Nephron progenitor cell (in vitro differentiated cells): ENCODE measurements at places on chromosomes 13 and 19.
A peak's percentile ranks its signal among the peaks of the same experiment; 100 is the strongest.

DNA sequence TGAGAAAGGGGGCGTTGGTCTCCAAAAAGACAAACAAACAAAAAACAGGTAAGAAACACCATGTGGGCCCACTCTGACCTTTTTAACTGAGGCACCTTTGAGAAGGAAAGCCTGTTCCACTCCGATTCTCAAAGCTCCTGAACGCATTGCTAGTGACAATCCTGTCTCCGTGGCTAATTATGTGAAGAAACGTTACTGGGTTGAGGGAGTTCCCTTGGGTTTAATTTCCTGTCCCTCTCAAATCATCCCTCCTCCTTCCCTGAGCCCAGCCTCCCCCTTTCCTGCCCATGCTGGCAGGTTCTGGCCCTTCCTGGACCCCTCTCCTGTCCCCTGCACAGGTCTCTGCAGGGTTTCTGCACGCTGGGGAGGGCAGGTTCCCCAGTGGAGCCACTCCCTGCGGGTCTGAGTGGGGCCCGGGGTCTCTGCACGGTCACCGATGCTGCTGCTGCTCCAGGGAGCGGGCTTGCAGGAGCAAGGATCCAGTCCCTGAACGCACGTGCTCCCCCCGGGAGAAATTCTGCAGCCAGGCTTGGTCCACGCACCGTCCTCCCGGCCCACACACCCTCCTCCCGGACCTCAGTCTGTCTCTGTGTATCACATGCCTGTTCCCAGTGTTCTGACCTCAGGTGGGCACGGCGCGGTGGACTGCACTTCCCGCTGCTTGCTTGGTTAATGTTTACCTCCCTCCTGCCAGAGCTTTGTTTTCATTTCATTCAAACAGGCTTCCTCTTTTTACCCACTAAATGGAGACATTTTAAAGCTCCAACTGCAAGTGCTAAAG, 76.4 kb upstream of the MCF2L start:
- DNase-seq = peak; percentile 38

DNA sequence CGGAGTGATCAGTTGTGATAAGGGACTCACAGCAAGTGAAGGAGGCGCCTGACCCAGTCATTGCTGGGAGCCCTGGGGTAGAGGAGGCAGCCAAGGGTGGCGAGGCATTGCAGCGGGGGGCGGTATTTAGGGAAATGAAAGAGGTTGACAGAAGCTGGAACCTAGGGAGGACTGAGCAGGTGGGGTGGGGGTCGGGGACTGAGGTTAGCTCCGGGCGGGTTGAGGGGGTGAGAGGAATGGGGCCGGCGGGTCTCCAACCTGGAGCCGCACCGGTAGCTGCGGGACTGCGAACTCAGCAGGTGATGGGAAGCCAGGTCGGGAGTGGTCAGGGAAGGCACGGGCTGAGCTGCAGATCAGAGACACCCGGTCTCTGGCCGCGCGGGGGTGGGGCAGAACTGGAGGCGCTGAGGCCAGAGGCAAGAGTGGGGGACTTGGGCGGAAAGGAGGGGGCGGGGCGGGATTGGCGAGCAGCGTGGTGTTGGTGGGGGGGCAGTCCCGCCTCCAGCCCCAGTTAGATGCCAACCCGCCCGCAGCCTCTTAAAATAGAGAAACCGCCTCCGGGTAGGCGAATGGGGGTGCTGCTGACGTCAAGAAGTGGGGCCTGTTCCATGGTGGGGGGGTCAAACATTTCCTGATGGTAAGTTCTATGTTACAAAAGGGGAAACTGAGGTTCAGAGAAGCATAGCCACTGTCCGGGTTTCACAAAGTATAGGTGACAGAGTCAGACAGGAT, 1.5 kb downstream of the MAST3 start:
- peak; percentile 43 for DNase-seq

DNA sequence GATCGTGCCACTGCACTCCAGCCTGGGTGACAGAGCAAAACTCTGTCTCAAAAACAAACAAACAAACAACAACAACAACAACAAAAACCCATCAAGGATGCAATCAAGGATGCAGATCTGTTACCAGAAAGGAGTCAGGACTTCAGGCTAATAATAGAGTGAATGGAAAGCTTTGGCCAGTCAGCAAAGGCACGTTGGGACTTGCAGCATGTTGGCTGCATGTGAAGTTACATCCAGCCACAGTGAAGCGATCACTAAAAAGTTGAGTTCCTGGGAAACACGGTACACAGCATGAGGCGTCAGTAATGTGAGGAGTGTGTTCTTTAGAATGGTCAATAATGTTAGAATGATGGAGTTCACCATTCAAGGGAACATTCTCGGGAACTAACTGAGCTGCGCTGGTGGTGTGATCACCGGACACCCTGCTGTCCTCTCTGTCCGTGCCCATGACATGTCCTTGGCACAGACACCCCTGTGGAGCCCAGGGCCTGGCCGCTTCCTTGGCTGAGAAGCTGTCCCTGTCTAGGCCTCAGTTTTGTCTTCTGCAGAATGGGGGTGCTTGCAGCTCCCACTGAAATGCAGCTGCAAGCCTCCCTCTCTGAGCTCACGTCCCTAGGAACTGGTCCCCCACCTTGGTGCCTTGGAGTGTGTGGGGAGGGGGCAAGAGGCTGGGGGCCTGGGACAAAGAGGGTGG, 2.3 kb upstream of the LGALS7B start:
- DNase-seq = no peak

GRCh38 chr19:54312436-54313377, at the start of gene LILRA5:
LILRA5 (minus strand) TSS chr19:54313166; CDS start chr19:54313019, 147 bp downstream.
- DNase-seq = no peak

DNA sequence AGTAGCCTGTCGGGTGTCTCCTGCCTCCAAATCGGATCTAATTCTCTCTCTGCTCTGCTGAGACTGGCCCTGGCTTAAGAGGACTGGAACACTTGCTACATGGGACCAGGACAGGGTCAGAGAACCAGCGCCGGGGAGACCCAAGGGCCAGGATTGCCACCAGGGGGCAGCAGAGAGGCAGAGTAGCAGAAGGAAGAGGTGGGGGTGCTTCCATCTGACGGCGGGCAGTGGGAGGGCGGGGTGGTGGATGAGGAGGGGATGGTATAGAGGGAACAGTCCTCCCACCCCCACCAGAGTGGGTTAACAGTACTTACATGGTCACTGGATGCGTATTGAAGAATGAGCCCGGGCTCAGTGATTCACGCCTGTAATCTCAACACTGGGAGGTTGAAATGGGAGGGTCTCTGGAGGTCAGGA, 11.9 kb downstream of the SELENOW start:
- peak; percentile 96 for DNase-seq

DNA sequence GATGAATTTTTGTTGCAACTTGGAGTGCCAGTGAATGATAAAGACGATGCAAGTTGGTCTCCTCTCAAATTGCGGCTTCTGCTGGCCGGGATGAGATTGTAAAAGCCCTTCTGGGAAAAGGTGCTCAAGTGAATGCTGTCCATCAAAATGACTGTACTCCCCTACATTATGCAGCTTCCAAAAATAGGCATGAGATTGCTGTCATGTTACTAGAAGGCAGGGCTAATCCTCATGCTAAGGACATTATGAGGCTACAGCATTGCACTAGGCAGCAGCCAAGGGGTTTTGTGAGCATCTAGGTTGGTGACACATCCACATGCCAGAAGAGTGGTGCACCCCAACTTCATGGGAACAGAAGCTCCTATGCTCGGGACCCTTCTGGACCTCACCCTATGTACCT, 22.2 kb upstream of the KLF5 start:
- no peak for DNase-seq

DNA sequence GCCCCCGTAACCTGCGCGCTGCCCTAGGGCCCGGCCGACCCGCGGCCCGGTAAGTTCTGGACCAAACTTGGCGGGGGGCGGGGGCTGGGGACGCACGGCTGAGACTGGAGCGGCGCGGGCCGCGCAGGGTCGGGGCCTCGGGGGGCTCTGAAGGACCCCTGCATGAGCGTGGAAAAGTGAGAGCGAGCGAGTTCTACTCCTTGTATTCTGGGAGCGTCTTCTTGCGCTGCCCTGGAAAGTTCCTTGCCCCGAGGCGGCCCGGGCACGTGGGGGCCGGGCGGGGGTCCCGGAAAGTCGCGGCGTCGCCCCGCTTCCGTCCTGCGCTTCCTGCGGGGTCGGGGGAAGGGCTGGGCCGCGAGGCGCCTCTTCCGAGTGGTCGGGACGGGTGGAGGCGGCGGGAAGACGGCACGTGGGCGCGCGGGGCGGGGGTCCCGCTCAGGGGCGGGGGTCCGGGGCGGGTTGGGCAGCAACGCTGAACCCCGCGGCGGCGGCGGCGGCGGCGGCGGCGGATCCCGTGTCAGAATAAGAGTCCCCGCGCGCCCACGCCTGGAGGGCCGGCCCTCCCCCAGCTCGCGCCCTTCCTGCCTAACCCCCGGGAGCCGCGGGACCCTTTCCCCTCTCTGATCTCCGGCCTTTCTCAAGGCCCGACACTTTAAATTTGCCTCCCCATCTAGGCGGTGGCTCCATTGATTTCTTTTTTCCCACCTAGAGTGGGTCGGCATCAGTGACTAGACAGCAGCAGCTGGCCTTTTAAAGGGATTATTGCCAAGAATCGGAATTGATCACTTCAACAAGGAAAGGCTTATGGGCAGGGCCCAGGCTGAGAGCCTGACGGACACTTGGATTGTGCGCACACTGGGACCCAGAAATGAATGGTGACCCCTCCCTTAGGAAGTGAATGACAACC, 749 bp downstream of the GATAD2A start:
- peak; percentile 76 for DNase-seq

DNA sequence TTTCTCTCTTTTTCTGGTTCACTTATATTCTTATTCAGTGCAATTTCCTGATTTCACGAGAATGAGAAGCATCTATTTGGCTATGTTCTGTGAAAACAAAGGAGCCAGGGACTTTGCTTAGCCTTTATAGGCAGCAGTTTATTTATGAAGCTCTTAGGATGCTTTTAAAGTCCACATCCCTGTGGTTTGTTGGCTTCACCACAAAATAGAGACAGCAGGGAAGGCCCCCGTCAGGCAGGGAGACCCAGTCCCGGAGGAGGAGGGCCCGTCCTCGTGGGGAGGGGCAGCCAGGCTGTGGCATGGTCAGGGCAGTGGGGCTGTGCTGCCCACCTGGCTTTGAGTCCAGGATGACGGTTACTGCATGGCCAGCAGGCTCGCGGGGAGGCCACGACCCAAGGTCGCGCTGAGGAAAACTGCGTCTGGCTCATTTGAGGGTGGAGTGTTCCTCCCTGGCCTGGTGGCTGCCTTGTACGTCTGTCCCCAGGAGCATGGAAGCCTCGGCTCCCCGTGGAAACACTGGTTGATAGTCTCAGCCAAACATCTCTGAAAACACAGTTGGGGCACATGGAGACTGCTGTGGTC, 92.7 kb downstream of the ATP11A start:
- no peak for DNase-seq

GRCh38 chr13:59038824-59039223, 1124.9 kb downstream of the DIAPH3 start:
- no peak for DNase-seq

DNA sequence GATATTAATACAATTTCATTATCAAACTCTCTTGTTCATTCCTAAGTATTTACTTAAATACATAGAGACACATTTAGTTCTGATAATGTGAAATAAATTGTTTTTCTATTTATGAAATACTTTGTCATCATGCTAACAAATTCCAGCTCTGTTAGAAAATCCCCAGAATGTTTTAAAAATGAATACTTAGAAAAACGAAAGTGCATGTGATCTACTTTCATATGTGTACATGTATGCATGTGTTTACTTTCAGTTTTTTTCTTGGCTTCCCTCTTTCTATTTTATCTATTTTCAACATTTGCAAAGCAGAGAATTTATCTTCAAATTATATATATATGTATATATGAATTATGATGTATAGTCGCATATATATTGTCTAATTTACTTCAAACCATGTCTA, 1110.0 kb upstream of the PCDH20 start:
- DNase-seq = no peak

DNA sequence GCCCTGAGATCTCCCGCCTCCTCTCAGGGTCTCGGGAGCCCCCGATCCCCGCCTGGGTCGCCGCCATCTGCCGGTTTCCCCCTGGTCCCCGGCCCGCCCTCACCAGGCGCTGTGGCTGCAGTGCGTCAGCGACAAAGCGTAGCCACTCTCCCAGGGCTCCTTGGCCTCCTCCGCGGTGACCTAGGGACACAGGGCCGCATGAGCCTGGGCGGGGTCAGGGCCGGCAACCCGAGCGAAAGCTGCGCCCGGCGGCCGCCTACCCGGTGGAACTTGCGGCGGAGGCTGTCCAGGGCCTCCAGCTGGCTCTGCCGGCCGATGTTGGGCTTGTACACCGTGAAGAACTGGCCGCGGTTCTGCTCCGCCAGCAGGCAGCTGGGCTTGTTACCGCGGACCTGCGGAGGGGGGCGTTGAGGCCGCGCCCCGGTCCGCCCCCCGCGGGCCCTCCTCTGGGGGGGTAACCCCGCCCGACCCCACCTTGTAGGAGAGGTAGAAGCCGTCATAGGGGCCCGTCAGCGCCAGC, 5.3 kb downstream of the GPX4 start:
- no peak for DNase-seq

GRCh38 chr13:64540976-64541375, 2689.2 kb downstream of the PCDH9 start:
- DNase-seq = no peak

- DNase-seq = no peak
These were observed 449.3 kb downstream of the PCDH9 start for GRCh38 chr13:66780814-66781213.

DNA sequence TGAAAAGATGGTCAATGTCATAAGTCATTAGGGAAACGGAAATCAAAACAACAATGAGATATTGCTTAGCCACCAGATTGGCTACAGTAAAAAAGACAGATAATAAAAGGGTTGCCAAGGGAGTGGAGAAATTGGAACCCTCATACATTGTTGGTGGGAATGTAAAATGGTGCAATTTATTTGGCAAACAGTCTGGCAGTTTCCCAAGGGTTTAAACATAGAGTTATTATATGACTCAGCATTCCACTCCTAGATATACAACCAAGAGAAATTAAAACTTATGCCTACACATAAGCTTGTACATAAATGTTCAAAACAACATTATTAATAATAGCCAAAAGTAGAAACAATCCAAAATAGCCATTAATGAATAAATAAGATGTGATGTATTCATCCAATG, 9.9 kb upstream of the ZNF227 start:
- no peak for DNase-seq

GRCh38 chr19:48436586-48436985, 9.2 kb upstream of the GRWD1 start:
- no peak for DNase-seq

- peak; percentile 53 for DNase-seq
These were observed 849 bp downstream of the GAS6 start for GRCh38 chr13:113862931-113863523.

- DNase-seq = no peak
These were observed 26.9 kb upstream of the PIK3R2 start for GRCh38 chr19:18126097-18126496.

DNA sequence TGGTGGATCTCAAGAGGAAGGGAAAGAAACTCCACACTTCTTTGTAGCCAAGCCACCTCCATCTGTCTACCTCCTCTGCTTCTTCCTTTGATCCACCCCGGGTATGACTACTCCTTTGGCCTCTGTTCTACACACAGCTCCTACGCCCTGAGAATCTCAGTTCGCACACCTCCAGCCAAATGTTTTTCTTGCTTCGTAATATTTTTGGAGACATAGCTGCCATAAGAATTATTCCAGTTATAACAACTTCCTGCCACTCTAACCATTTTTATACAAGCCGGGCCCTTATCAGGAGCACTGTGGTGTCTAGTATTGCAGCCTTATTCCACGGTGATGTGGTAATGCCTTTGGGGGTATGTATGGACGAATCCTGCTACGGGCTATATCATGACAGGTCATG, 126.7 kb downstream of the STARD13 start:
- no peak for DNase-seq

GRCh38 chr19:1213391-1214286, 8.1 kb downstream of the STK11 start:
- DNase-seq = peak; percentile 48
